ENCODE measurements at places on chromosomes 2 and 18. TPM values are rescaled to one million over a fixed set of nuclear protein-coding genes. Genes with fewer than 3 reads are reported as not detected.

- DNase-seq: no peak
Observed at GRCh38 chr18:51321696-51322095, 124.2 kb upstream of the MEX3C start.

DNA sequence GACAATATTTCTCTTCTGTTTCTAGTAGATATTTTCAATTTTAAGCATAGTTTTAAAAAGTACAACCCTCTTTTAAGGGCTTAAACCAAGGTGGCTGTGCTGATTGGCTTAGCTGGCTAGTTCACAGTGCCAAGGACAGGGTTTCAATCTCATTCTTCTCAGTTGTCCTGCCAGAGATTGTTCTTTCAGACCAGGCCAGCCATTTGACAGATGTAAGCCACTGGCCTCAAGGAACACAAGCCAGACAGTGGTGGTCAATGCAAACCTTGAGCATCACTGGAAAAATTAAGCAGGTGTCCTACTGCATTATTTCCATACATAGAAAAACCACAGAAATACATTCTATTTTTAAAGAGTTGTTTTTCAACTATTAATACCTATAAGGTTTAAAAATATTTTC, 5.9 kb downstream of the RNF103 start:
- DNase-seq: no peak

GRCh38 chr2:46298272-46298521, 990 bp downstream of the EPAS1 start:
- no peak for DNase-seq

DNA sequence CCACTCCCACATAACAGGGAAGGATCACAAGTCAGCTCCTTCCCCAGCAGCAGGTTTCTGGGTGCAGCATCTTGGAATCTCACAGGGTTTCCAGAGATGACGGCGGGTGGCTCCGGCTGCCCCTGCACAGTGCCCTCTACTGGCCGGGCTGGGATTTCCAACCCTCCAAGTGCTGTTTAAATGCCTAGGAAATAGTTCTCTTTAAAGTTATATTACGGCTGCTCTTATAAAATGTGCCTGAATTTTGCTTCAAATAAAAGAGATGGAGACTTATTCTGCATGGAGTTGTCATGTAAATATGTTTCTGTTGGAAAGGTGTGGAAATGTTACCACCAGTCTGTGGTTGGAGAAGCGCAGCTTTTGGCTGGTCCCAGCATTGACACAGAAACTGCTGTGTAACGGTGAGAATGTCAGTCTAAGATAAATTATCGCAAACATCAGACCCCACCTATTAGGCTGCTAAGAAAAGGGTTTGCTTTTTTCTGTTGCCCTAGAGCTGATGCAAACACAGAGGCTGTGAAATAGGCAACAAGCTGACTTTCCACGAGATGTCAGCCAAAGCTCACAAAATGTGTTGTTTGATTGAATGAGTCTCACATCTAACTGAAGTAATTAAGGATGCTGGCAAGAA, 3.3 kb upstream of the HJURP start:
- no peak for DNase-seq

GRCh38 chr18:30527226-30527625, 515.3 kb downstream of the DSC3 start:
- no peak for DNase-seq

DNA sequence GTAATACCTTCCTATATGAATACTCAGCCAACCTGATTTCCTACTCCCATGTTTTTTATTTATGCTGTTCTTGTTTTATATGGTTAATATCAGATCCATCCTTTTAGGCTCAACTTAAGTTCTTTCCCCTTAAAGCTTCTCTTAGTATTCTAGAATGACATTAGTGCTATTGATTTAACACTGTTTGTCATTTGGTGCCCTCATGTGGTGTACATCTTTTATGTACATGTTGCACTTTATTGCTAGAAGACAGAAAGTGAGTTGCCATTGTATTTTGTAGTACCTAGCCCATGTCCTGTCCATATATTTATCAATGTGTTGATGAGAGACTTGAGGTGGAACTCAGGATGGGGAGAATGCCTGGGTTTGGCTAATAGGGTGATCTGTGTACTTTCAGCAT, 2.5 kb downstream of the HTRA2 start:
- no peak for DNase-seq

GRCh38 chr2:24439280-24439970, 51.6 kb upstream of the NCOA1 start:
- no peak for DNase-seq

DNA sequence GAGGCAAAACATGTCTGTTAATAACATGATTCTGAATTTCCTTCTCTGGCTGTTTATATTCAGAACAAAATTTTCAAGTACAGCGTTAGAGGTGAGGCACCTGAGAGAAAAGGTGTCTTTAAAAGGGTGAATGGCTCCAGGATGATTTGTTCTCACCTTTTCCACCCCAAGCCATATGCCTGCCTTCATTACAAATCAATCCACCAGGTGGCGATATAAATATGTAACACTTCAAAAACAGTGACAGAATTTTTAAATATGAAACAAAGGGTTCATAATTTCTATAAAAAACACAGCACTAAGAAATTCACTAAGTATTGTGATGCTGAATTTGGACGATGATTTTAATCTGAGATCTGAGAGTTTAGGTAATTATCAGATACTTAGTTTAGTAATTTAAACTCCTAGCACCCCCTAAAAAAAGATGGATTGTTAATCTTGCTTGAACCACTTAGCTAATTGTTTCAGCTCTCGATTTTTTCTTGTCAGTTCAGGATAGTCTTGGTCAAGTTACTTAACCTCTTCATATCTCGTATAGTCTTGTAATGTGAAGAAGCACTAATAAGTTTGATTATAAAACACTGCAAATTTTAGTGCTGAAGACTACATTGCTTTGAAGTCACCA, 528.8 kb downstream of the CPS1 start:
- DNase-seq: peak; percentile 11

DNA sequence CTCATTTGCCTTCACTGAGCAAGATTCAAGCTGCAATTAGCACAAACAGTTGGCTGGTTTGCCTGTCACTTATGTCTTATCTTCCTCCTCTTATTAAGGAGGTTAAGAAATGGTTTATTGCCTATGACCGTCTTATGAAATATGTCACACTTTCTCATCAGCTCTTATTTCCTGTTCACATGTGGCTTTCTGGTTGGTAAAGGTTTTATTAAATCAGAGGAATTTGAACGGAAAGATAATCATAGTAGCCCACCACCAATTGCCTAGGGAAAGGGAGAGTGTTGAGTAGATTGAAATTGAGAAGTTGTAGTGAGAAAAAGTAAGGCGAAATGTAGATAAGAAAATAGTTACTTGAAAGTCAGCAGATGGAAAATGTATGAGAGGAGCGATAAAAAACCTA, 4.2 kb upstream of the IL1R1 start:
- DNase-seq: no peak

GRCh38 chr18:24989760-24990593, 362.0 kb downstream of the ZNF521 start:
- DNase-seq: no peak

ALLC gene
- polyA plus RNA-seq: not detected

CDH2 gene
- 83.8 TPM for polyA plus RNA-seq

ACOXL gene
- 0.93 TPM for polyA plus RNA-seq
